Mesenteric fat pad (tissue), 1 donor: ENCODE measurements at places on chromosomes 7 and 10. TPM values are rescaled to one million over a fixed set of nuclear protein-coding genes. Genes with fewer than 3 reads are reported as not detected.

The GOLGA7B gene
- total RNA-seq: 0.32 TPM

The CAPZA2 gene
- total RNA-seq: 246 TPM

DNA sequence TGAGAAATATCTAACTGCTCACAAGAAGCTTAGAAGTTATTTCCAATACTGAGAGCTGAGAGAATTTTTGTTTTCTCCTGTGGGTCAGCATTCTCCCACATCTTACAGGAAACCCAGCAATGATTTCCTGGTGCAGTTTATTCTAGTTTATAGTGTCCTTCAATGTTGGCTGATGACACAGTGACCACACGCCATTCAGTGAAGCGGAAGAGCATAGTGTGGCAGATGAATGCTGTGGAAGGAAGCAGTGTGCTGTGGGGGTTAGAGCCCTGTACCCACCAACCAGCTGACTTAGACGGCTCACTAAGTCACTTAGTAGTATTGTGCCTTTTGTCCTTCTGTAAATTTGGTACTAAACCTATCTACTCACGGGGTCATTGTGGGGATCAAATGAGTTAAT, 1.4 kb upstream of the TMEM26 start:
- no peak for DNase-seq

The MACC1 gene
- 7.4 TPM for total RNA-seq
